ENCODE measurements at places on chromosomes 1 and 21.

- DNase-seq, result no peak
Measured at GRCh38 chr21:28513428-28513827, 479.2 kb downstream of the LTN1 start.

DNA sequence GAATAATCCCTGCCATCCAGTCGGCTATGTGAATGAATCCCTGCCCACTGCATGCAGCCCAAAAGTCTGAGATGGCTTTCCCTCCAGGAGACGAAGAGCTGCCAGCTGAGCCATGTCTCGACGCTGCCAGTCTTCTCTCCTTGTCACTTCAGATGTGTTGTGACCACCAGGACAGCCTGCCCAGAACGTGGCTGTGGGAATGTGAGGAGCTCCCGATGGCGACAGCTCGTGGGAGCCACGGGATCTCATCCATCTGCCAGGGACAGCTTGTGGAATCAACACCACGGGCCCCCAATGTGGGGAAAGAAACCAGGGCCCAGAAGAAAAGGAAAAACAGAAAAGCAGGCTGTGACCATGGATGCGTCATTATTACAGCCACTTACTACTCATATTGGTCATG, 67.2 kb downstream of the NFASC start:
- DNase-seq, result no peak

DNA sequence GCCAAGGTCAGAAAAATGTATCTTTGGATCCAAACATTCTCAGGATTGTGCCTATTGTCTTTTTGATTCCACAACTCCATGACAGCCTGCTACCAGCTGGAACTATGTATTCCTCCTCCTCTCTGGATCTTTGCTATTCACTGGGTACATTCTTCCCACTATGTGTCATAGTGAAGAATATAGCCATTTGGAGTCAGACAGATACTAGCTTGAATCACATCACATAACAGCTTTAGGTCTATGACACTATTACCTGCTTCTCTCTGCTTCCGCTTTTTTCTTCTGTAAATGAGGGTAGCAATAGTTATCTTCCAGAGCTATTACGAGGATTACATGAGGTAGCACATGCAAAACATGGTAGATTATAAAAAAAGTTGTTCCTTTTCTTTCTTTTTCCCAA, 5.4 kb upstream of the EXO1 start:
- no peak for DNase-seq

DNA sequence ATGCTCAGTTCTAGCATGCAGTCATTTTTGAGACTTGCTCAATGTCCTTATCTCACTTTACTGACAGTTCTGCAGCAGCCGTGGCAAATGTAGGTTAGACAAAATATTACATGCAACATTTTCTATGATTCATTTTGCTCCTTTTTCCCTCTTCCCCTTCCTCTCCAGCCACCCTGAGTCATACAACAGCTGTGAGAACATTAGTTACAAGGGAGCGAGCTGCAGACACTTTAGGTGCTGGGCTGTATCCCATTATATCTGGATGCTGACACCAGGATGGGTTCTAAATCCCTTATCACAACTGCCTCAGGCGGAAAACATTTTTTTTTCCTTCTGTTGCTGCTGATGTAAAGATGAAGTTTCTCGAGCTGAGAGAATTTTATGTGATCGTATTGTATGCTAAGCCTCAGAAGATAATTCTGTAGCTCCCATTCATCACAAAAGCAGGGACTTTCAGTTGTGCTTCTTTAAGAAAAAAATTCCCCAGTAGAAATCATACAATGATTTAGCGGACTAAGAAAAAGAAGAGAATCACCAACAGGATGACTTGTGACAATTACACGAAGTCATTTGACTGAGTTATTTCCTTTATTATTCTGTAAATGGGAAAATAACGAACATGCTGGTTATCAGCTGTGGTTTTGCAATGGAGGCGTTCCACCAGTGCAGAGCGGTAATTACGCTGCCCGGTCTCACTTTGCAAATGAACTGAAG, 345.0 kb downstream of the DISC1 start:
- DNase-seq, result no peak

- DNase-seq, result no peak
Measured at GRCh38 chr1:160707236-160708064, 4.2 kb downstream of the CD48 start.

All from cerebellar nuclear complex (tissue), 1 donor.